ENCODE measurements at places on chromosomes 16 and 17.

DNA sequence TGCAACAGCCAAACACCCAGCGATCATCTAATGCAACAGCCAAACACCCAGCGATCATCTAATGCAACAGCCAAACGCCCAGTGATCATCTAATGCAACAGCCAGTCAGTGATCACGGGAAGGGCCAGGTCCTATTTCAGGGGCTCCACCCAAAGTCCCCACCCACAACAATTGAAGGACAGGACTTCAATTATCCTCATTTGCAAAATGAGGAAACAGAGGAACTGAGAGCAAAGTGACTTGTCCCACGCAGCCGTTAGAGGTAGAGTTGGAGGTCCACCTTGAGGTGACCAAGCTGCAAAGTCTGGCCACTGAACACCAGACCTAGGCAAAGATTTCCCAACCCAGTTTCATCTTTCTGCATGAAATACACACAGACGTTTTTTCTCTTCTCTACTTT is 3.7 kb downstream of the ZG16B start:
- no peak for DNase-seq

DNA sequence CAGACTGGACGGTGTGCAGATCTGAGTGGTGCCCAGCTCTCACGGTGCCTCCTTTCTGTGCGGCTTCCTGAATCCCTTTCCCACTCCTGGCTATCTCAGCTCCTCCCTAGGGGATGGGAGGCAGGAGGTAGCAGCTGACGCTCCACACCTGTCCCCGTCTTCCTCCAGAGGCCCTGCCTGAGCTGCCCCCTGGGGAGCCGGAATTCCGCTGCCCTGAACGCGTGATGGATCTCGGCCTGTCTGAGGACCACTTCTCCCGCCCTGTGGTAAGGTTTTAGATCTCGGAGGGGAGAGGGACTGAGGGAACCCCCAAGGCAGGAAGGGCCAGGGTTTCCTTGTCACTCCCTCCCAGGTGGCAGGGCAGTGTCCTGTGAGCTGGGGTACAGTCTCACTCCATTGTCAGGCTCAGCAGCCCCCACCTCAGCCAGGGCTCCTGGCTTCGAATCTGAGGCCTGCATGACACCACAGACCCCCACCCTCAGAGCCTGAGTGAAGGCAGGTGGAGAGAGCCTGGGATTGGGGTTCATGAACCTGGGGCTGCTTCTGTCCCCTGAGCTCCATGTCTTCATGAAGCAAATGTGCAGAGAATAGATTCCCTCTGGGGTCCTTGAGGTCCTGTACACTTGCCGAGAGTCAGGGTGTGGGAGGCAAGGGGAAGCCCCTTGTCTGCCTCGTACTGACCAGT is 6.6 kb downstream of the DEF8 start:
- no peak for DNase-seq

GRCh38 chr17:1810450-1811103 is 19.1 kb downstream of the SMYD4 start:
- no peak for DNase-seq

DNA sequence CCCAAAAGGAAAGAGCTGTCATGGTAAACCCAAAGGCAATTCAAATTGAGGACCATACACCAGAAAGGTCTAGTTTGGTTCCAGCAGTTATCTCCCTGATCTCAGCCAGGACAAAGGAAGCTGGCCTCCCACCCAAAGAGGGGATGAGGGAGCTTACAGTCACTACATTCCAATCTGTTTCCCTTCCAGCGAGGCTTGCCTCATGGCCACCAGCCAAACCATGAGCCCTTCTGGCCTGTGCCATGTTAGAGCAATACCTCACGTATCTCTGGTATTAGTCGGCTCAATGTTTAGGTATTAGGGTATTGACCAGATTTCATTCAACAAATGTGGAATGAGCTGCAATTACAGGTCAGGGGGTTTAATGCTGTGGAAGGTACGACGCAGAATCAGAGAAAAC is 8.4 kb downstream of the NDUFAB1 start:
- no peak for DNase-seq

DNA sequence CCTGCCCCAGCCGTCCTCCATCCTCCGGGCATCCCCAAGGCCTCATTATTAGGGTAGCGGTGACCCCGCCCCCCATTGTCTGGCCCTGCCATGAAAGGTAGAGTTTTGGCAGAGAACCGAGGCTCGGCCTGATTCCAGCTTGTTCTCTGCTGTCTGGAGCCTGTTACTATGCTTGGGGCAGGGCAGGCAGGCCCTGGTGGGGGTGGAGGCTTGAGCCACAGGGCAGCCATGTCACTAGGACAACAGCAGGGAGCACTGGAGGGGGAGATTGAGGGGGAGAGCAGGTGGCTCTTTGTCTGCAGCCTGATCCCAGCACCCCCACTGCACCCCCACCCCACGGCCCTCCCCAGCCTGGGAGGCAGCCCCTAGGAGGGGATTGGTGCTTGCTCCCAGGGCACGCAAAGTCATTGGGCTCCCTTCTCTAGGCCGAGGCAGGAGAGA is 15.4 kb downstream of the RHBDL3 start:
- DNase-seq: no peak

- no peak for DNase-seq
These were observed 11.5 kb upstream of the ALOX15 start for GRCh38 chr17:4652997-4653396.

GRCh38 chr17:40777459-40777858 is 4.9 kb downstream of the KRT27 start:
- DNase-seq: no peak

DNA sequence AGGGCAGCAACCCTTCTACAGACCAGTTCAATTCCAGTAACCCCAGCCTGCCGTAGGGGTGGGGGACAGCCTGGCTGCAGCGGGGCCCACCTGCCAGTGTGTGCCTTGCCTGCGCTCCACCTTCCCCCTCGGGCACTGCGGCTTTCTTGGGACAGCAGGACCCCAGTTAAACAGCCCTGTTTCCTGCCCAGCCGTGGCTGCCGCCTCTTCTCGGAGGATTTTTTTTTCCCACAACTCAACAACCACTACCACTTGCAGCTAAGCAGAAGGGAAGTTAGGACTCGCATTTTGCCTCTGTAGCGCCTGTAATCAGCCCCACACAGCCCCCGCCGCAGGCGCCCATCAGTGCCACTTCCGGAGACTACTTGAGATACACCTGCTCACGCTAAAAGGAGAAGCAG is 76.1 kb downstream of the RAI1 start:
- no peak for DNase-seq

GRCh38 chr16:88967830-88968588 is 9.0 kb downstream of the CBFA2T3 start:
- DNase-seq: no peak

- DNase-seq: no peak
These were observed 44.2 kb upstream of the MTSS2 start for GRCh38 chr16:70730031-70730430.

- peak; percentile 30 for DNase-seq
These were observed 4.3 kb upstream of the TLCD2 start for GRCh38 chr17:1714427-1714979.

DNA sequence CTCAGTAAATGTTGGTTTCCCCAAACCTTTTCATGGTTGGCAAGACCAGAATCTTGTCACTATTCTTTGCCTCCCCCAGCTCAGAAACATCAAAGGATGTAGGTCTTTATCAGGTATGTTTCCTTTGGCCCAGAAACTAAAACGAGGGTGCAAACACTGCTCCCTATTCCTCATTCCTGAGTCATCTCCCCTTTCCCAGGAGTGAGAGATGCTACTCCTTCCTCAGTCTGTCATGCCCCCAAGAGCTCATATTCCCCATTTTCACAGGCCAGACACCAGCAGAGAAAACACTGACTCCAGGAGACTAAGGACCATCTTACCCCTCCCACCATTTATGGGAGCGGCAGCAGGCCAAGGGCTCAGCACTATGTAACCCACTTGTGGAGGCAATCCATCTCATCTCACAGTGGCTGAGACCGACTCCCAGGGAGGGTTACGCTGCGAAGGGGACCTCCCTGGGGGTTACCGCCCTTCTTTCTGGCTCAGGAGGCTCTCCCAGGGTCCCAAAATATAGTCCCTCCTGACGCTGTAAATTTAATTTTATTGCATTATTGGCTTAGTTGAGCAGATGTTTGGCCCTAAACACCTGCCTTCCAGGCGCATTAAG is 1.5 kb downstream of the GEMIN4 start:
- no peak for DNase-seq

DNA sequence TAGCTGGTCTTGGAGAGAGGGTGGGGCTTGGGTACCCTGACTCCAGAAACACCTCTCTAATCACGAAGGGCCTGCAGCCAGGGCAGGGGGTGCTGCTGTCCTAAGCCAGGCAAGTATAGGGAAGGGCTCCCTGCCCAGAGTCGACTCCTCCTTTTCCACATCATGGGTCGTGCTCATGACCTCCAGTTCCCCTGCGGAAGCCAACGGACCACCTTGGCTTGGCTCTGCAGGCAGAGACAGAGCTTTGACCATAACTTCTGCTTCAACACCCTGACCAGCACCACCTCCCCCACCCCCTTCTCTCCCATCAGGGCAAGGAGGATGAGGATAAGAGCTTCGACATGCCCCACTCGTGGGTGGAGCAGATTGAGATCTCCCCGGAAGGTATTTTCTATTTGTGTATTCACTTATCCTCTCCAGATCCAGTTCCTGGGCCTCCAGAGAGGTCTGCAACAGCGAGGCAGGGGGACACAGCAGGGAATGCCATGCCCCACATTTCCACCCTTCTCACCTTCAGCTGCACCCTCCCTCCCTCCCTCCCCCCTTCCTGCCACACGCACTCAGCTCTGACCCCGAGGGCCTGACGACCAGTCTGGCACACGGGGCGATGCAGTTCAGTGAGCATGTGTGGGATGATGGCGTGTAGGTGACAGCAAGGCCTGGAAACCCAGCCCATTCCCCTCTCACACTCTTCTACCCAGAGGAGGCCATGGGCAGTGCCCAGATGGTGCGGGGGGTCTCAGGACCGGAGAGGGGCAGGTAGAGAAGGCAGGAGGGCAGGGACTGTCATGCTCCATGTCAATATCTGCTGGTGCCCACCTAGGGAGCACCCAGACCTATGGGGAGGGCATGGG is 14.0 kb upstream of the KATNB1 start:
- no peak for DNase-seq

GRCh38 chr17:78132084-78132676 is 1.6 kb downstream of the TMC8 start:
- no peak for DNase-seq

DNA sequence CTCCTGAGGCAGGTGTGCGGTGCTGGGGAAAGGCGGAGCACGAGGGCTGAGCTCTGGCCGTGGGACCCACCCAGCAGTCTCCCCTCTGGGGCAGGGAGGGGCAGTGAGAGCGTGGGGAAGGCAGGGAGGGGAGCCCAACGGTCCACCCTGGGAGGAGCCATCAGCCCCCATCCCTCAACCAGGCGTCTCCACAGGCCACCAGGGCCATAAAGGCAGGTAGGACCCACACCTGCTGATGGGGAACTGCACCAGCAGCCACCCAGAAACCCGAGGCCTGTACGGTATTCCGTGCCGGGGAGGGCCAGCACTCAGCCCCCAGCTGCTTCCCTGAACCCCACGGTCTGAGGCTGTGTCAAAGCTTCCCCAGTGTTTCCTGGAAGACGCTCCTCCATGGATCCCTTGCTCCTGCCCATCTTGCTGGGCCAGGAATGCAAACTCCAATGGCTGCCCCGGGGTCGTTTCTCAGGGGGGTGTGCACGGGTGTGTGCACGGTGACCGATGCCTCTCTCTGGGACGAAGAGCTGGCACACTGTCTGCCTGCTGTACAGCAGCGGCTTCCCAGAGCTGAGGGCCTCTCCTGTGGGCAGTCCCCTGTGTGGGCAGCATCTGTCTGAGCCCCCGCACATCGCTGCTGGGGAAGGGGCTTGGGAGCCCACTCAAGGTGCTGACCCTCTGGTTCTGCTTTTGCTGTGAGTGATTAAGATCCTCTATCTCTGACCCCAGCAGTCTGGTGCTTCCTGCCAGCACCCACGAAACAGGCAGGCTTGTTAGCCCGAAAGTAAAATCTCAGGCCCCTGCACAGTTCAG is 17.2 kb upstream of the METRNL start:
- DNase-seq: no peak

DNA sequence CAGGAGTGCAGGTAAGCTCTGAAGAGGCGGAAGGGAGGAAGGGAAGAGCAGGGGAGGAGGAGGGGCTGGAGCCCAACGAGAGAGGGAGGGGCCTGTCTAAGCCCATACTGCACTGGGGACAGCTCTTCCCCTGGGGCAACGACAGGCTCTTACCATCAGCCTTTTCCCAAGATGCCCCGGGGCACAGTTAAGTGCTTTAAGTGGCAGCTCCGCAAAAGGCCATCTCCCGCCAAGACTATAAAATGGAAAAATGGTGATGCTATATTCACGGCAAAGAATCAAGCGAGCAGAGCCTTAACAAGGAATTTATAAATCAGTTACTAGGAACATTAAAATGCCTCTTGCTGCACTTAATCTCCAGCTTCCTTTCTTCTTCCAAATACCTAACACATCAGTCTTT is 110.2 kb upstream of the NLRP1 start:
- DNase-seq: peak; percentile 58

GRCh38 chr17:69286257-69286656 is 40.7 kb downstream of the ABCA5 start:
- no peak for DNase-seq

DNA sequence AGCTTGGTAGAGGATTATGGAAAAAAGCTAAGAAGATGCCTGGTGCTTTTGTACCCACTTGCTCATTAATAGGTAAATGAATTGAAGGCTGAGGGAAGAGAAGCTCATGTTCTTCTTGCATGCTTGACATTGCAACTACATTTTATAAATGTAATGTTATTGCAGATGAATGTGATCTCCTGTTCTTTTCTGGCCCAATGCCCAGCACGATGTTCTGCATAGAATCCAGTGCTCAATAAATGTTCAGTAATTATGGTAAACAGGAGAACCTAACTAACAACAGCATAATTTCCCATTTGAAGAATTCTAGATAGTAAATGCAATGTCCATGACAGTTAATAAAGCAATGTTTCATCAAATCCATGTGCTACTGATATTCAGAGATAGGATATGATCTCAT is 638.2 kb upstream of the SOX9 start:
- DNase-seq: no peak

DNA sequence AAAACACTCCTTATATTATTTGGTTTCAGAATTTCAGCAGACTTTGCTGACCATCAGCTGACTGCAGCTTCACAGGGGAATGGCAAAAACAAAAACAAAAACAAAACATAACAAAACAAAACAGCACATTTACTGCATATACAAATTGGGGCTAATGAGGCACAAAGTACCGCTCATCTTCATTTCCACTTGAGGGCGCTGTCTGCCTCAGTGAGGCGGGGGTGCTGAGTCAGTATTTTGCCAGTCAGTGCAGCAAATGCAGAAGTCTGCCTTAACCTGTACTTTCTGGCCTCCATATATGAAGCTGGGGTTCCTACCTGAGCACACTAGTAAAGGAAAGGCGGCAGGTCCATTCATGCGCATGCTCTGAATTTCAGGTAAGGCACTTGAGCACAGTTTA is 13.5 kb upstream of the DYNLRB2 start:
- DNase-seq: no peak

Data from NCI-H2227 treated with DMSO at 0.1 percent for 48 hours (cell line).